Thoracic aorta endothelial cell (primary cell): ENCODE measurements at places on chromosomes 12 and 14. TPM values are rescaled to one million over a fixed set of nuclear protein-coding genes. Genes with fewer than 3 reads are reported as not detected.

Gene RPGRIP1
- total RNA-seq, result not detected in 2 replicates

Gene ERBB3
- 0.43 TPM in 1 of 2 replicates, not detected in the other for total RNA-seq

Gene GNPTAB
- total RNA-seq, result 45.2 and 47.6 TPM in 2 replicates

Gene DDN
- total RNA-seq, result 0.13 and 0.29 TPM in 2 replicates

Gene DNAJC22
- total RNA-seq, result 0.80 and 1.3 TPM in 2 replicates

Gene LUM
- 1.0 and 2.4 TPM in 2 replicates for total RNA-seq

Gene CNTN1
- 0.13 and 0.43 TPM in 2 replicates for total RNA-seq

Gene TMEM233
- 4.1 and 5.9 TPM in 2 replicates for total RNA-seq

Gene NR1H4
- total RNA-seq, result not detected in 2 replicates

Gene CACNA1C
- total RNA-seq, result not detected in 2 replicates

Gene VRTN
- total RNA-seq, result not detected in 2 replicates

Gene MMP14
- 261 and 318 TPM in 2 replicates for total RNA-seq

Gene TOMM20L
- not detected in 2 replicates for total RNA-seq

Gene ZC2HC1C
- 1.1 and 2.0 TPM in 2 replicates for total RNA-seq

Gene RNASE2
- not detected in 2 replicates for total RNA-seq

Gene EFS
- not detected in 2 replicates for total RNA-seq

Gene KIF26A
- 12.4 and 23.5 TPM in 2 replicates for total RNA-seq

Gene DCN
- 8.0 and 14.2 TPM in 2 replicates for total RNA-seq

Gene MIS18BP1
- total RNA-seq, result 65.3 and 85.3 TPM in 2 replicates
